ENCODE measurements at places on chromosomes 11 and 22. TPM values are rescaled to one million over a fixed set of nuclear protein-coding genes. Genes with fewer than 3 reads are reported as not detected.

HBE1 gene
- 4.6 TPM for total RNA-seq

OR56B1 gene
- total RNA-seq: not detected

GSTT2 gene
- total RNA-seq: 0.84 TPM

TBX1 gene
- total RNA-seq: not detected

ZNF280A gene
- total RNA-seq: 0.96 TPM

PKNOX2 gene
- total RNA-seq: 2.8 TPM

TMEM134 gene
- 25.6 TPM for total RNA-seq

LAYN gene
- total RNA-seq: 10.9 TPM

GCAT gene
- total RNA-seq: 15.1 TPM

UPB1 gene
- under 0.01 TPM for total RNA-seq

PYGM gene
- total RNA-seq: not detected

C22orf15 gene
- total RNA-seq: not detected

LIF gene
- 4.1 TPM for total RNA-seq

MOGAT2 gene
- total RNA-seq: not detected

DNA sequence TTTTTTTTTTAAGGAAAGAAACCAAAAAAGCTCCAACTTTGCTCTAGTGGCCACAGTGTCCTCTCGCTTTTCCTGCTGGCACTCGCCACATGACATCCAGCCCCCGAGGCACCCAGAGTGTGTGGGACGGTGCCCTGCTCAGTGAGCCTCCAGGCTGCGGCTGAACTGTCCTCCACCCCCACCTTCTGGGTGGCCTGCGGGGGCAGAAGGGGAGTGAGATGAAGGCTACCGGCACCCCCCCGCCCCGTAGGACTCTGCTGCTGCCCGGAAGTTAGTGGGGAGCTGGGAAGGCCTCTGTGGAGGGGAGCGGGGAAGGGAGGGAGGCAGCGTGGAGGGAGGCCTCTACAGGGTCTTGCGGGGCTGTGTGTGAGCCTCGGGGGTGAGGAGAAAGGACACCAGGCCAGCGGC is 264.4 kb downstream of the CTTN start:
- peak; percentile 52 for DNase-seq

DNA sequence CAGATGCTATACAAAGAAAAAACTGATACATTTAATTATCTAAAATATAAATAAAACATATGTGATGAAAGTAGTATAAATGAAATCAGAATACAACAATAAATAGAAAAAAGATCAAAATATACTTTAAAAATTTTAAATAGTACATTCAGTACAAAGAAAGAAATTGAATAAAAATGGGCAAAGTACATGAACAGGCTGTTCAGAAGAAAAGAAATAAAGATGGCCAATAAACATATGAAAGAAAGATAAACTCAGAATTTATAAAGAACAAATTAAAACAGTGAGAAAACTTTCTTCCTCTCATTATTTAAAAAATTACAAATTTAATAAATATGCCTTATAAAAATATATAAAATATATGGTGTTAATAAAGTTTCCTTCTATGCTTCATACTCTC is 50.5 kb upstream of the AMOTL1 start:
- DNase-seq: no peak

- DNase-seq: peak; percentile 14
These were observed 164.4 kb upstream of the ZBED5 start for GRCh38 chr11:11022125-11022730.

DNA sequence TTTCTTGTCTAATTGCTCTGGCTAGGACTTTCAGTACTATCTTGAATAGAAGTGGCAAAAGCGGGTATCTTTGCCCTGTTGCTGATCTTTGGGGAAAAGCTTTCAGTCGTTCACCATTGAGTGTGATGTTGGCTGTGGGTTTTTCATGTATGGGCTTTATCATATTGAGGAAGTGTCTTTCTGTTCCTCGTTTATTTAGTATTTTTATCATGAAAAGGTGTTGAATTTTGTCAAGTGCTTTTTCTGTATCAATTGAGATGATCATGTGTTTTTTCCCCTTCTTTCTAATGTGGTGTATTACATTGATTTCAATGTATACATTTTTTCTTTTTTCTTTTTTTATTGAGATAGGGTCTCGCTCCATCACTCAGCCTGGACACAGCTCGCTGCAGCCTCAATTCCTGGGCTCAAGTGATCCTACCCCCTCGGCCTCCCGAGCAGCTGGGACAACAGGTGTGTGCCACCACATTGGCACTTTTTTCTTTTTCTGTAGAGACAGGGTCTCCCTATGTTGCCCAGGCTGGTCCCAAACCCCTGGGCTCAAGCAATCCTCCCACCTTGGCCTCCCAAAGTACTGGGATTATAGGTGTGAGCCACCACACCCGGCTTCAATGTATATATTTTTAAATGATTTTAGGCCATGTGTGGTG is 5.3 kb upstream of the GNB1L start:
- no peak for DNase-seq

- DNase-seq: no peak
These were observed 1.2 kb downstream of the CASP1 start for GRCh38 chr11:105033781-105034180.

GRCh38 chr22:19086896-19087295 is 35.3 kb downstream of the DGCR2 start:
- peak; percentile 47 for DNase-seq

GRCh38 chr11:111978028-111978771 is 41.1 kb downstream of the DIXDC1 start:
- DNase-seq: peak; percentile 82

- no peak for DNase-seq
These were observed 2.2 kb upstream of the OR8D4 start for GRCh38 chr11:123899792-123900191.

DNA sequence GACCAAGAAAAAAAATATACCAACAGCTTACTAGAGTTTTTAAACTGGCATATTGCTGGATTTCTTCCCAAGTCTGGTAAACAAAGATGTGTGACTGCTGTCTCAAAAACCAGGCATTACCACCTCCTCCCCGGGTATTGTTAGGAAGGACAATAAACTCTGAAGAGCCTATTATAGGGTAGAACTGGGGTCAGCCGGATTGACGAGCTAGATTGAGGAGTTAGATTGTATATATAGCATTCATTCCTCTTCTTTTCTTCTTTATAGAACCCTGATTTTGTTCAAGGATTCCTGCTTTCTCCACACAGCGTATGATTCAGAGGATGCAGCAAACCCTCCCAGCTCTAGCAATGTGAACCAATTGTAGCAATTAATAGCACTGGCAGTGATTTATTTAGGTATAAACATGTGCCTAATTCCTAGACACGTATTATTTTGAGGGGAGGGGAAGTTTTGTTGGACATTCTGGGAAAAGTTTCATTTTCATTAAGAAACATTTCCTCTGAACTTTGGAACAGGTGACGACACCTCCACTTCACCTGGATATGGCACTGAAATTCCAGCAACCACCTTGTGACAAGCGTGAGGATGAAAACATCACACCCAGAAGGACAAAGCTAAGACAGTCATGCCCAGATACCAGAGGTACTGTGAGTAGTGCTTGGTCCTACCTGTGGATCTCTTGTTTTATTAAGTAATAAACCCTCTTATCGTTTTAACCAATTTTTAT is 679.4 kb upstream of the KIRREL3 start:
- no peak for DNase-seq

GRCh38 chr22:47154621-47155081 is 392.2 kb downstream of the TBC1D22A start:
- peak; percentile 89 for DNase-seq

GRCh38 chr11:36619502-36619901 is 21.5 kb upstream of the RAG2 start:
- DNase-seq: no peak

DNA sequence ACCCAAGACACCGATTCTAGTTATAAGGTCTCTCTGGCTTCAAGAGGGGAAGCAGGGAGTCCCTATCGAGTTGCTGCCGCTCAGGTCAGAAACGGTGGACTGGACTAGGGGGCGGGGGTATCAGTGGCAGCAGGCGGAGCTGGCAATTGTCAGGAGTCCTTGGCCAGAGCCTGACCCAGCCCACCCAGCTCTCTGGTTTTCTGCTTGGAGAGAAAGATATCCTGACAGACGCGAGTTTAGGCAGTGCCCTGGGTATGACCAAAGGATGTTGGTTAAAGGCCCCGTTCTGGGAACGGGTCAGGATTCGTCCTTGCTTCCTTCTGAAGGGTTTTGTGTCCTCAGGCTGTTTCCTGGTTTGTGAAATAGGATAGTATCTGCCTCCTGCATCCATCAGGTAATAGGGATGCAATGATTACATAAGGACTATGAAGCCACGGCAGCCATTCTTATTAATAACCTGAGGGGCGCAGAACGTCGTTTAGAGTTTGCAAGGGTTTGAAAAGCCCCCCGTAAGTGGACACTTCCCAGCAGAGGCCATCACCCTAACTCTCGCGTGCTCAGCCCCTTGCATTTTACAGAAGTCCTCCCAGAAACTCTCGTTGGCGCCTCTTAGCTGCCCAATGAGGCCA is 700 bp upstream of the DEPDC5 start:
- peak; percentile 59 for DNase-seq

- DNase-seq: no peak
These were observed 14.8 kb downstream of the FRMD8 start for GRCh38 chr11:65401073-65401802.

DNA sequence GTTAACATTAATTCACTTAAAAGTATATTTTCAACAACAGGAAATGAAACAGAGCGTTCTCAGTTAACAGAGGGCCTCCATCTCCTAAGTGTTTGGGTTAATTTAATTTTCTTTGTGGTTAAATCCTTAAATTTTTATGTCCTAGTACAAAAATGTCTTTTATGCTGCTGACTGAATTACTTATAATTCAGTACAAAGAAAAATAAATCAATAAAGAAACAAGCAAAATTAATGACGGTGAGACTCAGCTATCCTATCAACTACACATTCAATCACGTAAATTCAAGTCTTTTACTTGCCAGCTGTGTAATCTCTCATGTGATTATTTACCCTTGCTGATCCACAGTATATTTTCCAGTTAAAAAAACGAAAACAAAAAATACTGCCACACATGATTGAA is 81.4 kb downstream of the BBOX1 start:
- no peak for DNase-seq

DNA sequence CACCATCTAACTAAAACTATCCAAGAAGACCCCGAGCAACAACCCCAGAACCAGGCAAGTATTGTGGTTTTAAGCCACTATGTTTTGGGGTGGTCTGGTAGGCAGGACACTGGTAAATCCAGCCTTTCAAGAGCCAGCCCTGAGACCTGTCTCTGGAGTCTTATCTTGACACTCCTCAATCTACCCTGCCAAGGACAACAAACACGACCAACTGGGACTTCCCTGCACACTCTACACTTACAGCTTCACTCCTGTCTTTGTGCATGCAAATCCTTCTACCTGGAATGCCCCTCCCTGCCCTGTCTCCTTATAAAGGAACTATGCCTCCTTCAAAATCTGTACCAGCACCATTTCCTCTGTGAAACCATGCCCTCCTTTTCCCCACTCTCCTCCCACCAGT is 107.3 kb downstream of the RPL27A start:
- DNase-seq: no peak

DNA sequence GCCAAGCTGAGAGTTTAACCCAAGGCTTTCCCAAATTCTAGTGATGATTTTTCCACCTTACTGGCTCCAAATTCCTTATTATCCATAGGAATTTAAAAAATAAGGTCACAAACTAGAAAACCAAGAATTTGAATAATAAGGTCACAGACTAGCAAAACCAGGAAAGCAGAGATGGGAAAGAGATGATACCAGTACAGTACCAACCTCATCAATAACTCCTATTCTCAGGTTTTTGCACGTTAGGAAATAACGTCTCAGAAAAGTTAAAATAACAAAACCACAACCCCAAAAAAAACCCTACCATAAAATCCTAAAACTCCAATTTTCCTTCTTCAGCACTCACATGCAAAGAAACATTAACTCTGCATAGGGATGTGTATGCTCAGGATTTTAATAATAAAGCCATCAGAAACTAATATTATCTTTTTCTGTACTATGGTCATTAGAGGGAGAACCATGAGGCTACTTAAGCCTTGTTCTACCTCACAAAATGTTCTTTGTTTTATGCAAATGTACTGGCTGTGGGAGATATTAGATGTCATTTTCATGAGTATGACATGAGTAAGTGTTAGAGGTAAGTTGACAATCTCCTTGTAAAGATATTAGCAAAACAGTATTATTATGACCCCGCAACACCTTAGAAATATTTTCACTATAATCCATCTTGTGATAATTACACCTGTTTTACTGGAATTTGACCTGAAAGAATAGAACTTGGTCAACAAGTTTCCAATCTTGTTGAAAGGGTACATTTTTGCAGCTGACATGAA is 16.1 kb upstream of the EED start:
- no peak for DNase-seq

DNA sequence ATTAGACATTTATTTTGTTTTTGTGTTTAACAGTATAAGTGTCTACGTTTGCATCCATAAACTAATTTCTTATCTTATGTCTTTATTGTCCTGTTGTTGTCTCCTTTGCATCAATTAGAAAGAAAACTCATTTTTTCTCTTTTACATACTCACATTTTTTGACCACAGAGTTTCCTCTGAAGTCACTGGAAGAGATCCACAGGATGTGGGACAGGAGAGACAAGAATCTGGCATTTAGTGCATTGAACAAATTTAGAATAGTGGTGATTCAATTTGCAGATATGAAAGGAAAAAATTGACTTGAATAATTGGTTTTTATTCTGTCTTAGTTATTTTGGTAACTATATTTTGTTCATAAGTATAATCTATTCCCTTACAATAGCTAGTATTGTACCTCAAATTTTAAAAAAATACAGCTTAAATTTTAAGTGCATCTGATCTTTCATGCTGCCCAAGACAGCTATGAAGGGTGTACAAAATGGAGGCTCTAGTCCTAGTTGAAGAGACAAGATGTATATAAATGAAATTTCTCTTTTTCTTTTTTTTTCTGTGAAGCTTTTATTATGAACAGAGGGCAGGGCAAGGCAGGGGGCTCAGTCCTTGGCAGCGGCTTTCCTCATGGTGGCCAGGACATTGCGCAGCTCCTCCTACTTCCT is 24.4 kb downstream of the HORMAD2 start:
- DNase-seq: peak; percentile 48

GRCh38 chr11:126113963-126114362 is 51.3 kb upstream of the CDON start:
- DNase-seq: no peak

DNA sequence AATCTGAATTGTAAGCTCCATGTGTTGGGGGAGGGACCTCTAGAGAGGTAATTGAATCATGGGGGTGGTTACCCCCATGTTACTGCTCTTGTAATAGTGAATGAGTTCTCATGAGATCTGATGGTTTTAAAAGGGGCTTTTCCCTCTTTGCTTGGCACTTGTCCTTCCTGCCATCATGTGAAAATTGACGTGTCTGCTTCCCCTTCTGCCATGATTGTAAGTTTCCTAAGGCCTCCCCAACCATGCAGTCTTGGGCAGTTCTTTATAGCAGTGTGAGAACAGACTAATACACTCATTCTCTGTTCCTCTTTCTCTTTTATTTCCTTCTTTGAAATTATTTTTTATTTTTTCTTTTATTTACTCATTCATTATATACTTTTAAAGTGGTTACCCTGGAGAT is 239.4 kb downstream of the CSNK2A3 start:
- DNase-seq: no peak

DNA sequence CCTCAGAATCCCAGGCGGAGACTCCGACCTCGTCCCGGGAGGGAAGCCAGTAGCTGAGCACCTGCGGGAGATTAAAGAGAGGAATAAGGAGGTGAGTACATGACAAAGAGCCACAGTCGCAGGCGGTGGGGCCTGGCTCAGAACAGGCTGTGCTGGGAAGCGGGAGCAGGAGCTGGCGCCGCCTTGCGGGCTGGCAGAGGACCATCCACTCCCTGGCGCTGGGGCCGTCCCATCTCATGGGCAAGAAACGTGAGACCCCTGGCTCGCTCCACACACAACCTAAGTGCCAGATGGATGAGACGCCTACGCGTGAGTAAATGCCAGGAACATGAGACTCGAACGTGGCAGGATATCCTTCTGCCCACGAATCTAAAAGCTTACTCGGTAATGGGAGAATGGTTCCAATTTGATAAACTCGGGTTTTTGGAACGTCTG is 6.3 kb downstream of the CEND1 start:
- DNase-seq: no peak

Data from RPMI7951 (cell line).